ENCODE measurements at places on chromosomes 16 and 17.
A peak's percentile ranks its signal among the peaks of the same experiment; 100 is the strongest.

GRCh38 chr16:57540906-57541753, 1.3 kb upstream of the ADGRG5 start:
- DNase-seq, result no peak

DNA sequence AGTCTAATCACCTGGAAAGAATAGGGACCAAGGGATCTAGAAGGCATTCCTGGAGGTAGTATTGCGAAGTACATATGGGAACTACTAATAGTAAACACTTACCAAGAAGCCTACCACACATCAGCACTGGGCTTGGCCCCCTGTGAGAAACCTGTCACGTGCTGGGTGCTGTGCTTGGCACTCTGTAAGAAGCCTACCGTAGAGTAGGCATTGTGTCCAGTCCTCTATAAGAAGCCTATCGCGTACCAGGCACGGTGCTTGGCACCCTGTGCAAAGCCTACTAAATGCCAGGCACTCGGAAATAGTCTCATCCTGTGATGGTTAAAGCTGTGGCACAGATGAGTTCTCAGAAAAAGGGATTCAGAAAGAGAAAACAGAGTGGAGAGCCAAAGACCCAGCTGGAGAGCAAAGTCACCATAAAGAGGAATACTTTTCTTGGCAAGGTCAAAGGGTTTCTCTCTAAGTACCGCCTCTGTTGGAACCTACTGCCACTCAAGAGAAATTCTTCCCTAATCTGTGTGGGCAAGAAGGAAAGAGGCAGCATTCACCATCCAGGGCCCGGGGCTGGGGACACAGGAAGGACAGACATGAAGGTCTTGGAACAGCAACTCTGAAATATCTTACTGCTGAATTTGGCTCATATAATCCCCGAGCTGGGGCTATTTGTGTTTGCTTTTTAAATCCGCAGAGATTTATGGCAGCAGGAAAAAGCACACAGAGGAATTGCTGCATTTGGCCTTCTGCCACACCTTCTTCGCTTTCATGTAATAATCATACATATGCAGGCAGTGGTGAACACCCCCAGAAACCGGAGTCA, 81.8 kb downstream of the VAT1L start:
- DNase-seq, result peak; percentile 44

- no peak for DNase-seq
Measured at GRCh38 chr17:59238906-59239305, 18.6 kb downstream of the GDPD1 start.

- DNase-seq, result no peak
Measured at GRCh38 chr16:8776129-8776584, 21.3 kb downstream of the TMEM186 start.

- no peak for DNase-seq
Measured at GRCh38 chr16:17590711-17591654, 120.2 kb upstream of the XYLT1 start.

GRCh38 chr16:57803134-57803990, 1.1 kb upstream of the KIFC3 start:
- no peak for DNase-seq

DNA sequence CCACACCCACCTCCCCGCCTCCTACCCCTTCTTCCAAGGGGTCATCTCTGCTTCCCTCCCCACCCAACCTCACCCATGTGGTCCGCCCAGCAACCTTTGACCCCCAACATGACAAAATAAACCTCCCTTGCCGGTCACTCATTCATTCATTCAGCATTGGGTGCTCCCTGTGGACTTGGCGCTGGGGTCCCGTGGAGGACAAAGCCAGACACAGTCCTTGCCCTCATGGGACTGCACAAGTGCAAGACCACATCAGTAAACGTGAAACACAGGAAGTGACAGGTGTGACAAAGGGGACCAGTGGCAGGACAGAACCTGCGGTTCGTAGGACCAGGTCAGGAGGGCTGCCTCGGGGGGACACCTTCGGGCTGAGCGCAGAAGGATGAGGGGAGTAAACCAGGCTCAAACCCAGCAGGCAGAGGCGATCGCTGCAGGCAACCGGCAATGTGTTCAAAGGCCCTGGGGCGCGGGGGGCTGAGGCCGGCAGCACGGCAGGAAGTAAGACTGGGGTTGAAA, 185.4 kb downstream of the SEC14L1 start:
- no peak for DNase-seq

- peak; percentile 23 for DNase-seq
Measured at GRCh38 chr17:30290696-30291542, 825 bp downstream of the BLMH start.

GRCh38 chr17:55830699-55831471, 80.0 kb downstream of the PCTP start:
- DNase-seq, result no peak

DNA sequence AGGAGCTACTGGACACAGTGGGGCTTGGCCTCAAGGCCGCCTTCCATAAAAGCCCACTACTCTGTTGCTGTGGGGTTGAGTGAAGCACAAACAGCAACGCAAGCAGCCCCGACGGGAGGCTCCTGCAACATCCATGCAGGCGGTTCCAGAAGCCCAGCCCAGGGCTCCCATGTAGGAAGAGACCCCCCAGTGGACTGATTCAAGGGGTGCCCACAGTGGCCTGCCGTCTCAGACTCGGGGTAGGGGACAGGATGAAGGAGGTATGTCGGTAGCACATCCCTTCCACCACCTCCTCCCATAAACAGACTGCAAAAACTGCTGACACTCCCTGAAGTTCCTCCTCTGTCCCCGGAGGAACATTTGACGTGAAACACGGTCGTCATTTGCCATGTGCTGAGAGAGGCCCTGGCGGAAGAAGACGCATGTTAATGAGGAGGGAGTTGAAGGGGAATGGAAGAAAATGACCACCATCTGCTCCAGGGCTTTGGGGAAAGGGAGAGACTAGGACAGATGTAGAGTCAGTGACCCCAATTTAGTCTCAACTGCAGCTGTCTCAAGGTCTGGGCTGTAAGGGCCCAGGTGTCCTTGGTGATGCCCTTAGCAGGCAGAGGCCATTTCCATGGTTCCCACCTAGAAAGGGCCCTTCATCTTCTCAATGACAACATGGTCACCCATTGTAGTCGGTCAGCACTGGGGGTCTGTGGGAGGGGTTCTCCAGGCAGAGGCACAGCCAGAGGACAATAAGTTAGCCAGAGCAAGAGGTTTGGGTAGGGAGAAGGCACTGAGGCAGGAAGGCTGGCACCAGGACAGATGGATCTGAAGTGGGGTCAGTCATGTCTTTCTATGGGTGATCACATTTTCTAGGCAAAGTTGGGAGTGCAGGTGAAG, 200.6 kb downstream of the CPPED1 start:
- DNase-seq, result no peak

DNA sequence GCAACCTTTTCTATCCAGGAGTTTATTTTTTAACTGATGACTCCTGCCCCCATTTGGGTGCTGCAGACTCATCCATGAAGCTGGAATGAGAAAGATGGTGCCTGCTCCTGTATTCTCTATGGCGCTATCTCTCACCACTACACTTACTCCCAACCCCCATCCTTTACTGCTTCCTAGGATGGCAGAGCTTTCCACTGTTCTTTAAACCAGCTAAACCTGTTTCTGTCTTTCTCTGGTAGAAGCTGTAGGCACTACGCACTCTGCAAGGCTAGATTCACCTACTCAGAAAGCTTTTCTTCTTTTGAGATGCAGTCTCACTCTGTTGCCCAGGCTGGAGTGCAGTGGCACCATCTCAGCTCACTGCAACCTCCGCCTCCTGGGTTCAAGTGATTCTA, 47.0 kb downstream of the ADAMTS18 start:
- DNase-seq, result no peak

DNA sequence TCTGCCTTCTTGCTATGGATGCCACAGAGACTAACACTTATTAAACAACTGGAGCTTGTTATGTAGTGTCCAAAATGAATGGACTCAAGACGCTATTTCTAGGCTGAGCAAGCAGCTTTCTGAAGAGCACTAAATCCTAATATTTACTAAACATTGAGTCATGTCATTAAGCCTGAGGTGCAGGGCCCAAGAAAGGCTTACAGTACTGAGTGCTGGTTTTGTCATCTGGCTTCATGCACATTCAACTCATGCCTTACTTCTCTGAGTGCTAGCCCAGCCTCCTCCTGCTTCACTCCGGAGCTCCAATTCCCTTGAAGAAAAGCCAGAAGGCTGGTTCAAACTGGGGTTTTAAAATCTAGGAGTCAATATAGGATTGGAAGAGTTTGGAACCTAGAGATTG, 363.3 kb upstream of the CDH5 start:
- no peak for DNase-seq

DNA sequence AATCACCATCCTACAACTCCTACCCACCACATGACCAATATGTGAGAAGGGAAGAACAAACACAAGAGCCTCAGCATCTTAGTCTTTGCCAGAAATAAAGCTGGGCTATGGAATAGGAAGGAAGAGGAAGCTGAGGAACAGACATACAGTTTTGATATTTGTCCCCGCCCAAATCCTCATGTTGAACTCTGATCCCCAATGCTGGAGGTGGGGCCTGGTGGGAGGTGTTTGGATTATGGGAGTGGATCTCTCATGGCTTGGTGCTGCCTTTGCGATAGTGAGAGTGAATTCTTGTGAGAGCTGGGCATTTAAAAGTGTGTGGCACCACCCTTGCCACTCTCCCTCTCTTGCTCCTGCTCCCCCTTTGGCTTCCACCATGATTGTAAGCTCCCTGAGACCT, 52.4 kb upstream of the NLK start:
- DNase-seq, result no peak

- DNase-seq, result no peak
Measured at GRCh38 chr17:7575959-7576358, 3.5 kb upstream of the CD68 start.

- peak; percentile 94 for DNase-seq
Measured at GRCh38 chr17:79038545-79039135, 14.7 kb downstream of the C1QTNF1 start.

DNA sequence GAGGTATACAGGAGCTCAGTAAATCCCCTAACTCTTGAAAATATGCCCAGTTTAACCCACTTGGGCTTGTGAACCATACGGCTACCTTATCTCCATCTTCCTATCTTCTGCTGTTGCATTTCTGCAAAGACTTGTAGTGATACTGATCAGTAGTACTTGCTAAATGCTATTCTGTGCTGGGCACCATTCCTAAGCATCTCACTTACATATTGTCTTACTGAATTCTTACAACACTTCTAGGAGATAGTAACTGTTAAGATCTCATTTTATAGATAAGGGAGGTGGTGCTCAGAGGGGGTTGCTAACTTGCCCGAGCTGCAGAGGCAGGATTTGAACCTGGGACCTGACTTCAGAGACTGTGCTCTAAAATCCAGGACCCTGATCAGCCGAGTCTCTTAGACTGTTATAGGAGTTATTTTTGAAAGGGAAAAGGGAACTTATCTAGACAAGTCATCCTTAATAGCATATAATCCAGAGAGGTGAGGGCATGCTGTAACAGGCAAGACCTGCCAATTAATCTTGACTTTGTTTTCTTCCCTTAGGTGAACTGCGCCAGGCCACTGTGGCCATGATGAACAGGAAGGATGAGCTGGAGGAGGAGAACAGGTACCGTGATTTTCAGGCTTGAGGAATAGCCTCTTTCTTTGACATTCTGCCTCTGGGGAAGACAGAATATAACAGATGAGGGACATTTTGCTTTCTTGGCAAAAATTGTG, 149.7 kb downstream of the SNX29 start:
- DNase-seq, result no peak

- DNase-seq, result no peak
Measured at GRCh38 chr17:29802246-29802645, 127.8 kb downstream of the SSH2 start.

GRCh38 chr16:46739934-46740333, 8.2 kb downstream of the MYLK3 start:
- DNase-seq, result no peak

- no peak for DNase-seq
Measured at GRCh38 chr16:13076878-13077277, 175.5 kb downstream of the SHISA9 start.

- no peak for DNase-seq
Measured at GRCh38 chr17:77480509-77481215, 339.9 kb downstream of the SEC14L1 start.
